HepG2 (cell line): ENCODE measurements at places on chromosomes 3 and 15.

GRCh38 chr15:27797765-27798164, 301.4 kb downstream of the OCA2 start:
- DNase-seq = no peak

DNA sequence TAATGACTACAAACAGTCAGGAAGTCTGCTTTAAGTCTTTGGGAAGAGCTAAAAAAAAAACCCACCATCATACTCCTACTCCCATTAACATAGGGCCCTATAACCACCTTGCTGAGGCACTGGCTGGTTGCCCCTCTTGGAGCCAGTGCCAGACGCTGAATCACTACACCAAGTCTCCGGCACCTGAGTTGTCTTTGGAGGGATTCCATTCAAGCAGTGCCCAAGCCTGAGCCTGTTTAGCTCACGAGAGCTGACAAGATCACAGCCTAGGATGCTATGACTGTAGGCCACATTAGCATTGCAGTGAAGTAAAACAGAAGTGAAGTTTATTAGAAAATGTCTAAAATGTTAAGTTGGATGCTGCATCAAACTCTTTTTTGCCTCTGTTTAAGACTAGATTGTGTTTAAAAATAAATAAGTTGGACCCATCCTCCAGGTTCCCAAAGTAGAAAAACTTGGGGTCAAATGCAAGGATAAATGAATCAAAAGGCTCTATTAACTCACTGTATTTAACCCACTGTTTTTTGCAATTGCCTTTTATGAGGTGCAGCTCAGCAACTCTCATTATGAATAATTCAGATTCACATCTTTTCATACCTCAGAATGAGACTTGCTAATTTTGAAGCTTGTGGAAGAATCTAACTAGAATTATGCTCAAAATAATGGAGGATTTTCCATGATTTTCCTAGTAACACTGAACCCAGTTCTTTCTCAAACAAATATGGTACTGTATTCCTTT, 461.9 kb downstream of the FOXP1 start:
- DNase-seq = no peak

DNA sequence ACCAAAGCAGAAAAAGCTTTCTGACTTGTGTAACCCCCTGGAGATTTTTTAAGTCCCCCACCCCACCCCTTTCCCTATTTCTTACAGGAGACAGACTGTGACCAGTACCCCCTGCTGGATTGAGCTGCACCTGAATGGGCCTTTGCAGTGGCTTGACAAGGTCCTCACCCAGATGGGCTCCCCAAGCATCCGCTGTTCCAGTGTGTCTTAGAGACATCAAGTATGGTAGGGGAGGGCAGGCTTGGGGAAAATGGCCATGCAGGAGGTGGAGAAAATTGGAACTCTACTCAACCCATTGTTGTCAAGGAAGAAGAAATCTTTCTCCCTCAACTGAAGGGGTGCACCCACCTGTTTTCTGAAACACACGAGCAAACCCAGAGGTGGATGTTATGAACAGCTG, 64.1 kb downstream of the AAGAB start:
- DNase-seq = no peak

DNA sequence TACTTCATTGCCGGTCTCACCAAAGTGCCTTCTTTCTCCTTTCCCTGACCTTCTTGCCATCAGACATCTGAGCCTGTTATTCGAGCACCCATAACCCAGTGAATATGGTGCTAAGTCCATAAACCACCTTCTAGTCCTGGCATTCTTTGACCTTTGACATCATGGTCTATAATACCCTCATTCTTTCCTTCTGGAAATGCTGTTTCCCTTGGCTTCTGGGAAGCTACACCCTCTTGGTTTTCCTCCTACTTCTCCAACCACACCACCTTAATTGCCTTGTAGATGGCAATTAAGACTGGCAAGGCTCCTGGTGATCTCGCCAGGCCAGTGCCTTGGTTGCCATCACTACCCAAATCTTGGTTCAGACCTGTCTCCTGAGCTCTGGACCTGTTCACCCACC, 56.1 kb upstream of the TRAK1 start:
- no peak for DNase-seq

GRCh38 chr15:88014454-88015160, 241.9 kb downstream of the NTRK3 start:
- no peak for DNase-seq
